Stimulated activated CD4-positive, alpha-beta T cell treated with anti-CD3 and anti-CD28 coated beads, Interleukin-1b, Interleukin-23, amount 100 ng/mL, for 48 hours (primary cell): ENCODE measurements at places on chromosomes 3 and 15.
A peak's percentile ranks its signal among the peaks of the same experiment; 100 is the strongest.

DNA sequence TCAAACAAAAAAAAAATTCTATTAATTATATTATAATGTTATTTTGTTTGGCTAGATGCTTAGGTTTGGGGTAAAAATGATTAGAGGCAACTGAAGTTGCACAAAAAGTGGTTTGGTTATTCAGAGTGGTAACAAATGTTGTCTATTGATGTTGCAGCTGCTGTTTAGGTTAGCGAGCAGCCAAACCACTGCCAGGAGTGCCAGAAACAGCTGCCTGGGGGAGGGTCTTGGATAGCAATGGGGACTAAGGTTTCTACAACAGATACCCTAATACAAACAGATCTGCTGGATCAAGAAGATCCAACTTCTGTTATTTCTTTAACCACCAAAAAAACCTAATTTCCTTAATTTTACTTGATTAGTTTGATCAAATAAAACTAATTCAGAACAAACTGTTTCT lies 26.6 kb downstream of the BTLA start:
- no peak for DNase-seq

DNA sequence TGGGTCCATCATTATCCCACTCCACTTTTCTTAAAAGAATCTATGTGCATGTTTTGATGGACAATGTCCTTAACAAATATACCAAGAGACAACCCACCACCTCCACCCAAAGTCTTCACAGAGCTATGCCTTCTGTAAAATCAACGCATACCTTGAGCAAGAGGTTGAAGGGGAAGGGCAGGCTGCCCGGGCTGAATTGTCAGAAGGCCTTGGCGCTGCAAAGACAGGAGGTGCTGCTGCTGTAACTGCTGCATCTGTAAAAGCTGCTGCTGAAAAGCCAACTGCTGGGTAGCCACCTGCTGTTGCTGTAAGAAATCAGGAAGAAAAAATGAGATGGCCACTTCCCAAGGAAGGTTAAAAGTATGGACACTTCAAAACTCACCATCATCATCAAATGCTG lies 536.7 kb downstream of the FOXP1 start:
- DNase-seq, result no peak

- DNase-seq, result no peak
Measured at GRCh38 chr3:97928986-97929385, 43.2 kb downstream of the RIOX2 start.

GRCh38 chr3:113354307-113354706 lies 87.0 kb downstream of the CFAP44 start:
- no peak for DNase-seq

- DNase-seq, result no peak
Measured at GRCh38 chr3:143135150-143135549, 15.6 kb downstream of the CHST2 start.

- DNase-seq, result no peak
Measured at GRCh38 chr3:160780245-160780644, 24.2 kb downstream of the PPM1L start.

- DNase-seq, result no peak
Measured at GRCh38 chr3:113211330-113212149, at the start of gene BOC. Gene BOC, plus strand, starts transcription at chr3:113211557. Its CDS starts 38,246 bp downstream, at chr3:113249803.

DNA sequence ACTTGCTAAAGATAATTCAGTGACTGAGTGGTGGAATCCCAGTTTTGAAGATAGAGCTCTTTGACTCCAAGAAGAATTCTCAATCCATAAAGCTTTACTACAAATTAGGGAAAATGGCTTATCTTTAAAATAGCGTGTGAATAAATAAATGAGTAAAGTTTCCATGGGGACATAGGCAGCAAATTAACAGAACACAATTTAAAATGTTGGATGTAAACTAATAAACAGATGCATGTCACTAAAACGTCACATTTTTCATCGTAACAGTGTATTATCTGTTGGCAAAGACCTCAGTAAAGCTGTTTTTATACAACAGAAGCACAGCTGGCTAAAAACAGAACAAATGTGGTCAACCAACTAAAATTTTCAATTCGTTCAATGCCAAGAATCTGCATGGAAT lies 913.9 kb upstream of the CFAP20DC start:
- no peak for DNase-seq

- no peak for DNase-seq
Measured at GRCh38 chr3:195828762-195829161, 17.0 kb upstream of the MUC4 start.

- DNase-seq, result no peak
Measured at GRCh38 chr3:127819086-127819485, 3.2 kb downstream of the MGLL start.

- no peak for DNase-seq
Measured at GRCh38 chr15:95932141-95932540, 398.4 kb upstream of the NR2F2 start.

- DNase-seq, result no peak
Measured at GRCh38 chr3:48427630-48427962, 2.3 kb downstream of the PLXNB1 start.

GRCh38 chr3:56917361-56918110 lies 115.8 kb upstream of the ARHGEF3 start:
- DNase-seq, result no peak

- DNase-seq, result no peak
Measured at GRCh38 chr3:120764206-120764605, 21.7 kb downstream of the GTF2E1 start.

DNA sequence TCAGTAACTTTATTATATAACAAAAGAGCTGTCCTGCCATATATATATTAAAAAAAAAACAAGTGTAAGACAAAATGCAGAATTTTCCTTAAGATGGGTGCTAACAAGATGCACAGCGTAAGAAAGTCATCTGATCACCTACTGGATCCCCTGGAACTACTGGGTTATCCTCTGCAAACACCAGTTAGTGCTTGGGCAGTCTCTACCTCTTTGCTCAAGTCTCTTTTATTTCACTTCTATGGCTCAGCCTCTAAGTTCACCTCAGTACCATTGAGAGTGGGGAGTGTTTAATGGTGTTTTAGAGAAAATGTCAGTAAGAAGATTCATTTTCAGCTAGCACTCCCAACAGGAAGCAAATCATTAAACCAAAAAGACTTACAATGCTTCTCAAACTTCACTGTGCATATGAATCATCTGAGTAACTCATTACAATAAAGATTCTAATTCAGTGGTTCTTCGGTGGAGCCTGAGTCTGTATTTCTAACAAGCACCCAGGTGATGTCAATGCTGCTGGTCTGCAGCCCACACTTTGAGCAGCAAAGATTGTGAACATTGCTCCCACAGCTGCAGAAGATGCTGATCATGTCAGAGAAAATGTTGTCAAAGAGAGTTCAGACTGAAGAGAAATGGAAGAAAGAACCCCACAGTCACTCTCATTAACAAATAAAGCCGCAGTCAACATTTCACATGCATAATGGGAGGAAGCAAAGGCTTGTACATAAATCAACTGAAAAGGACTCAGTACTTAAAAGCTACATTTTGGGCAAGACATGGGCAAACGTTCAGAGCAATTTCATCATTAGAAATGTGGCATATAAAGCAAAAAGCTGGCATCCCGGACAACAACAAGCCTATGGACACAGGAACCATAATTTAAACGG lies 227.1 kb upstream of the ATP11B start:
- DNase-seq, result no peak

- DNase-seq, result no peak
Measured at GRCh38 chr3:25711090-25711489, 46.4 kb upstream of the TOP2B start.

GRCh38 chr3:47985381-47985780 lies 30.8 kb downstream of the MAP4 start:
- DNase-seq, result no peak

DNA sequence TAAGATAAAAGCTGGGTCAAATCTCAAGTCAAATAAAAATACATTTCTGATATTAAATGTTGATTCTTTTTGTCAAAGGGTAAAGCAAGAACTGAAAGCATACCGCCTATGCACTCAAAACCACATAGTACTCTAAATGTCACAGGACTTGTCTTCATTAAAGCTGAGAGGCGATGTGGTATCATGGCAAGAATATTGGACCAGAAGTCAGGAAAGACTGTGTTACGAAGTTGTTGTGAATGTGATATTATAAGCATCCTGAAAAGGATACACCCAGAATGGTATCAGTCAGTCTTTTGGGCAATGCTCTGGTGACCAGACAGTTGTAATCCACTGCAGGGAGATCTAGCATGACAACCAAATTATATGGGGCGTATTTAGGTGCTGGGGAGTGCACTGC lies 33.8 kb downstream of the TIGIT start:
- DNase-seq, result no peak

GRCh38 chr3:152202976-152203626 lies 65.6 kb upstream of the MBNL1 start:
- no peak for DNase-seq

DNA sequence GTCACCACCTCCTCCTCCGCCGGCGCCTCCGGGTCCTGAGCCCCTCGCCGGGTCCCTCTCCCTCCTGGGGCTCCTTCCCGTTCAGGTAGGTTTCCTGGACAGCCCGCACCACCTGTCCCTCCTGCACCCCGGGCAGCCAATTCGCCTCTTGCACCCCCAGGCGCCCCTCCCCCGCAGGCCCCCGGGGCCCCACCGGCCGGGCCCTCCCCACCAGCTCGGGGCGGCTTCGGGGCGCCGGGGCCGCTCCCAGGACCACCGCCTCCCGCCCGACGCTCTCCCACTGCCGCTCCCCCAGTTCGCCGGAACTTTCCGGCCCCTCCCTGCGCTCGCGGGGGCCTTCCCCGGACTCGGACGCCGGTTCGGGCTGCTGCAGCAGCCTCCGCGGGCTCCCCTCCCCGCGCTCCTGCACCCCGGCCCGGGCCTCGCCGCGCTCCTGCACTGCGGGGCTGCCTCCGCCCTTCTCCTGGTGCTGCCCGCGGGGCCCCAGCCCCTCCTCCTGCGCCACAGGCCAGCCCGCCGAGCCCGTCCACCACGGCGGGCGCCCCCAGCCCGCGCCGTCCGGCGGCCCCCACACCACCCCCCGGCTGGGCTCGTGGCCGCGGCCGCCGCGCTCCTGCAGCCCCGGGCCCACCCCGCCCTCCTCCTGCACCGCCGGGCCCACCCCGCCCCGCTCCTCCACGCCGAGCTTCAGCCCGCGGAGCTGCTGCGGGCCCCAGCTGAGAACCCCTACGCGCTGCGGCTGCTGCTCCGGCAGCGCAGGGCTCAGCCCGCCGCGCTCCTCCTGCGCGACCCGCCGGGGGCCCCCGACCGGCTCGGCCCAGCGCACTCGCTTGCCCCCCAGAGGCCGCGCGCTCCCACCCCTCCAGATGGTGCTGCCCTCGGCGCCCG lies 587 bp upstream of the TNK2 start:
- no peak for DNase-seq

DNA sequence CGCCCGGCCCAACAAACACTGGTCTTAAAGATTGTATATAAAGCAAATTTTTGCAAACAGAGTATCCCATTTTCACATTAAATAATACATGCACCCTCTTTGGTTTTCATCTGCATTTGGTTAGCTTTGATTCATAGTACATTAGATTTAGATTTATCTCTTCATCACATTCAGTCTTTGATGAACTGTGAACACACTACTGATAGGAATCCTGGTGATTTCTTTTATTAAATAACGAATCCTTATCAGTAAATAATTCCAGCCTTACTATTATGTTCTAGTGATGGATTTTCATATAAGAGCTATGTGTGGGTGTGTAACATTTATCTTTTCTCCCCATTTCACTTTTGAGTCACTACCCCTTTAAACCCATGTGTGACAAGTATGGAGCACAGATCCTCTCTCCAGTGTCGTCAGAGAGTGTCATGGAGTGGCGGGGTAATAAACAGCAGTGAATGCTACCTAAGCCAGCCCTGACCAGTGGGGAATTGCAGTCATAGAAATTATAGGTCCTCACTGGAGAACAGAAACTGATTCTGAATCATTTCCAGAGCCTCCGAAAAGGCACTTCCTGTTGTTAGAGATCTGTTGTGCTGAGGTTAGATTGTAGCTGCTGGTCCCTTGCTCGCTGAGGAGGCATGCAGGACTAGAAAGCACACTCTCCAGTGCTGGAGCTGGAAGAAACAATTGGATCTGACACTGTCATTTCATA lies 22.0 kb downstream of the SLC7A14 start:
- DNase-seq, result peak; percentile 29

DNA sequence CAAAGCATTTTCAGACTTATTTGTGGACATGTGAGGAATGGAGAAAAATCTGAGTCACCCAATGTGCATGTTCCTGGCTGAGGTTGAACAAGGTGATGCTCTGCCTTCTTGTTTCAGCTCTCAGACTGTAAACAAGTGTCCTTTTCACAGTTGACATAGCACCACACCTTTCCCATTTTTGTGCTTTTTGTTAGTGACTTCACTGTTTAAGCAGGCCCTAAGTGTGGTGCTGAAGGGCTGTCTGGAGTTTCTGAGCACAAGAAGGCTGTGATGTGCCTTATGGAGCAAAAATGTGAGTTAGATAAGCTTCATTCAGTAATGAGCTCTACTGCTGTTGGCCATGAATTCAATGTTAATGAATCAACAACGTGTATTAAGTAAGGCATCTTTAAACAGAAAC lies 20.4 kb downstream of the ABI3BP start:
- DNase-seq, result no peak

- DNase-seq, result no peak
Measured at GRCh38 chr3:148932972-148933371, 58.4 kb upstream of the GYG1 start.

GRCh38 chr3:45946307-45946706 lies 3.0 kb downstream of the CXCR6 start:
- no peak for DNase-seq

DNA sequence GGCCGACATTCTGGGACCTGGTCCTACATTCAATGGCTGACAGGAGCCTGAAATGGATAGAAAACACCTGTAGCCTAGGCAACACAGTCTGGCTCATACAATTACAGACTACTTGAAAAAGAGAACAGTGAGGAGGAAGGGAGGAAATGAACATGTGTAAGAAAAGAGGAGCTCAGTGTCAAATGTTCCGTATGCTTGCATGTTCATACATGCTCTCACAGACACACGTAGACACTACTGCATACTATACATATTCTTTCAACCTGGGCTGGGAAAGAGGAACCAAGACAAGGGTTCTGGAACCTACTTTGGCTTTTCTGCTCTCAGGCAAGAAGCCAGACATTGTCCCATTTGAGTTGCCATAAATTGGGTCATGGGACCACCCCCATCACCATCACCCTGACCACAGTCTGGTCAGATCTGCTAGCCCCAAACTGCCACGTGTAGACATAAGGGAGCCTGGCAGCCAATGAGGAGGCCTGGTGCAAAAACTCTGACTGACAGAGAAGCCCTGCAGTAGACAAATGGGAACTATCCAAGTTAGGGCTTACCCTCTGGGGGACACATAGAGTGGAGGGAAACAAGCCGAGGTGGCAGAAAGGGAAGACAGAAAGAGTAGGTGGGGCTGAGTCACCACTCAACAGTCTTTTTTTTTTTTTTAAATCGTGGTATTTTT lies 310.0 kb downstream of the SHQ1 start:
- DNase-seq, result peak; percentile 10

- no peak for DNase-seq
Measured at GRCh38 chr15:83282776-83283137, 1.7 kb downstream of the BNC1 start.

GRCh38 chr15:98529205-98530145 lies 118.9 kb upstream of the IGF1R start:
- DNase-seq, result no peak

GRCh38 chr3:49769286-49769915 lies 16.9 kb downstream of the IP6K1 start:
- no peak for DNase-seq
